Uterine smooth muscle cell (primary cell): ENCODE measurements at places on chromosomes 7 and 10. TPM values are rescaled to one million over a fixed set of nuclear protein-coding genes. Genes with fewer than 3 reads are reported as not detected.

The ERVW-1 gene
- not detected in 2 replicates for total RNA-seq

The LRIT1 gene
- total RNA-seq = not detected in 2 replicates

The FOXI2 gene
- not detected in 2 replicates for total RNA-seq

The PTPRE gene
- 0.22 and 1.5 TPM in 2 replicates for total RNA-seq

The SLC39A12 gene
- total RNA-seq = under 0.01 TPM in 1 of 2 replicates, not detected in the other

The USP6NL gene
- 12.0 and 12.5 TPM in 2 replicates for total RNA-seq

The KAT6B gene
- total RNA-seq = 28.4 and 37.9 TPM in 2 replicates

The PLPP4 gene
- total RNA-seq = 0.62 TPM in 1 of 2 replicates, not detected in the other

The GSAP gene
- total RNA-seq = 19.5 and 20.8 TPM in 2 replicates

The CLRN3 gene
- total RNA-seq = not detected in 2 replicates

The RAB11FIP2 gene
- total RNA-seq = 23.5 and 24.9 TPM in 2 replicates

The AGAP5 gene
- 2.7 and 3.4 TPM in 2 replicates for total RNA-seq

The LIPF gene
- not detected in 2 replicates for total RNA-seq

The BHLHA15 gene
- 1.3 and 2.2 TPM in 2 replicates for total RNA-seq

The FOXL3 gene
- total RNA-seq = not detected in 2 replicates

The SEMA3E gene
- total RNA-seq = 1.5 and 2.0 TPM in 2 replicates

The TWIST1 gene
- total RNA-seq = 41.5 and 51.1 TPM in 2 replicates

The ATOH7 gene
- total RNA-seq = not detected in 2 replicates

The HOGA1 gene
- 0.50 and 0.89 TPM in 2 replicates for total RNA-seq
